ENCODE measurements at places on chromosomes 1 and 21.

GRCh38 chr1:40857737-40858136, 4.4 kb downstream of the CITED4 start:
- DNase-seq = no peak

- DNase-seq = no peak
Observed at GRCh38 chr1:91553177-91553591, 52.5 kb downstream of the CDC7 start.

DNA sequence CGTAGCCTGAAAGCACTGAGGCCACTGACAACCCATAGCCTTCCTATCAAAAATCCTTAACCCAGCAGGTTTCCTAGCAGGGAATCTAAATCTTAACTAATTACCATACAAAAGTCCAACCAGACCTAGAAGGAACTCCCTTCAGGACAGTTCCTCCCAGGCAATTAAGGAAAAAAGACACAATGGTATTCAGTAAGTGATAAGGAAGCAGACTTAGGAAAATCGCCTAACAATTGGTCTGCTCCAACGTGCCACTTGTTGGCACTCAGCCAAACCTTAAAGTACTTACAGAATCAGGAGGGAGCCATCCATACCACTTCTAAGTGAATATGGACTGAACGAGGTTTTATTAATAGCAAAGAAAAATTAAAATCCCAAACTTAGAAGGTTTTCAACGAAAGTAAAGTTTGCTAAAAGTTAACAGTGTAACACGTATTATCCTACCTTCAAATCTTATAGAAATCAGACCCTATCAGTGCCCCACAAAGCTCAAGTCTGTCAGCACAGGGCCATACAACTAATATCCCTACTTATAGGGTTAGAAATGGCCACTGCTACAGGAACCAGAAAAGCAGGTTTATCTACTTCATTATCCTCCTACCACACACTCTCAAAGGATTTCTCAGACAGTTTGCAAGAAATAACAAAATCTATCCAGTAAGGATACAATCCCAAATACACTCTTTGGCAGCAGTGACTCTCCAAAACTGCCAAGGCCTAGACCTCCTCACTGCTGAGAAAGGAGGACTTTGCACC, 29.0 kb downstream of the SPATA6 start:
- no peak for DNase-seq

- no peak for DNase-seq
Observed at GRCh38 chr1:32393136-32393535, 1.1 kb downstream of the BSDC1 start.

GRCh38 chr1:13769212-13769611, 69.2 kb downstream of the PRDM2 start:
- no peak for DNase-seq

- no peak for DNase-seq
Observed at GRCh38 chr21:28541371-28542112, 451.1 kb downstream of the LTN1 start.

GRCh38 chr1:228073857-228074545, 8.5 kb upstream of the ARF1 start:
- DNase-seq = no peak

DNA sequence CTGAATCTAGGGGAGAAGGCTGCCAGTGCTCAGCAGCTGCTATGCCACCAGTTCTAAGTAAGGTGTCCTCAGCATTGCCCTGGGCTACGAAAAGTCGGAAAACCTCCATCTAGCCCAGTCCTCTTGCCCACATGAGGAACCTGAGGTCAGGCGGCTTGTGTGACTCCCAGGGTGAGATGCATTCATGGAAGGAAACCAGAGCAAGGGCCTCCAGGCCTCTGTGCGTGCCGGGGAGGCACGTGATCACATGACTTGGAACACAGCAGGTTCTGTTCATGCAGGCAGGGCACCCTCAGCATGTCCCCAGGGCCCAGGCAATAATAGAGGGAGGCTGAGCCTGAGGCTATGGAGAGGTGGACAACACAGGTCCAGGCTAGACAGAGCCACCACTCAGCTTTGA, 312.5 kb upstream of the DUSP10 start:
- DNase-seq = no peak

DNA sequence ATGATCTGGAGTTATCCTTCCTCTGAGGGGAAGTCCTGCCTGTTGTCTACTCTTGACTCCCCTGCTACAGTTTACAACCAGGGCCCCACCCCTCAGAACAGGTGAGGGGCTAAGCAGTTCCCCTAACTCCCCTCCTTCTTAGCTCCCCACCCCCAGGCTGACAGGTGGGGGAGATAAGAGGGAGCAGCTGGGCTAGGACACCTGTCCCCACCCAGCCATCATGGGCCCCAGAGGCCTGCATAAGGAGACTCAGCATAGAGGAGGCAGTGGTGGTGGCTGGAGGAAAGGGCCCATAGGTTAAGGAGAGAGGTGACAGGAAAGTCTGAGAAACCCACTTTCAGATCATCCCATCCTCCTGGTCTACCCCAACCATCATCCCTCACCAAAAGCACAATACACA, 6.8 kb downstream of the MEF2D start:
- no peak for DNase-seq

DNA sequence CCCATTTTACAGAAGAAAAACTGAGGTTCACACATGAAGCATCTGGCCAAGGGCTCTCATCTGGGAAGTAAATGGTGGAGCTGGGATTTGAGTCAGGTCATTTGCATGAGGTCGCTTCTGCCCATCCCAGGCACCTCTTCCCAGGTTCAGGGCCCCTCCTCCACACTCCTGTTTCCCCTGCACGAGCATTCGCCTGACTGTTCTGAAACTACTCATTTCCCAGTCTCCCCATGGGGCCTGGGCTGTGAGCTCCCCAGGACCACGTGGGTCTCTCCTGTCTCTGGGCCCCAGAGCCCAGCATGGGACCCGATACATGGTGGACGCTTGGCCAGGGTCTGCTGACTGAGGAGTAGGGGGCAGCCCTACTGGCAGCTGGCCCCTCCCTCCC, 360.8 kb downstream of the MATN1 start:
- DNase-seq = no peak

DNA sequence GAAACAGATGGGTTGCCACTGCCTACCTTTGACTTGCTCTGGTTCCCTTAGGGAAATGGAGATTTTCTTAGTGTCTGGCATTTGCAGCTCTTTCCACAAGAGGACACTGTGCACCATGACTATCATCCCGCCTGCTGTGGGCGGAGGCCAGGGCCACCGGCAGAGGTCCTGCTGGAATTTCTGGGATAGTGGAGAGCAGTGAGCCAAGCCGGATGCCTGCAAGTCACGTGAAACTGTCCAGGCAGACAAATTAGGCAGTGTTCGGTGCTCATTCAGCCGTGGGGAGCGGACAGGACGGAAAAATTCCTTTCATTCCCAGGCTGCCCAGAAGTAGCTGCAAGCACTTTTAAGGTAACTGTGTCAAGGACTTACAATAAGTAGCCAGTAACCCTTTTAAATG, 43.4 kb downstream of the IGSF5 start:
- peak; percentile 74 for DNase-seq

DNA sequence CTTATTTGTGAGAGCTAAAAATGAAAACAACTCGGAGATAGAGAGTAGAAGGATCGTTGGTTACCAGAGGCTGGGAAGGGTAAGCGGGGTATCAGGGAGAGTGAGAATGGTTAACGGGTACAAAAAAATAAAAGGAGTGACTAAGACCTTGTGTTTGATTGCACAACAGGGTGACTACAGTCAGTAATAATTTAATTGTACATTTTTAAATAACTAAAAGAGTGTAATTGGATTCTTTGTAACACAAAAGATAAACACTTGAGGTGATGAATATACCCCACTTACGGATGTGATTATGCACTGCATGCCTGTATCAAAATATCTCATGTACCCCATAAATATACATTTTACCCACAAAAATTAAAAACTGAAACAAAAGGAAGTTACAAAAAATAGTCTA, 29.4 kb downstream of the FOXJ3 start:
- no peak for DNase-seq

DNA sequence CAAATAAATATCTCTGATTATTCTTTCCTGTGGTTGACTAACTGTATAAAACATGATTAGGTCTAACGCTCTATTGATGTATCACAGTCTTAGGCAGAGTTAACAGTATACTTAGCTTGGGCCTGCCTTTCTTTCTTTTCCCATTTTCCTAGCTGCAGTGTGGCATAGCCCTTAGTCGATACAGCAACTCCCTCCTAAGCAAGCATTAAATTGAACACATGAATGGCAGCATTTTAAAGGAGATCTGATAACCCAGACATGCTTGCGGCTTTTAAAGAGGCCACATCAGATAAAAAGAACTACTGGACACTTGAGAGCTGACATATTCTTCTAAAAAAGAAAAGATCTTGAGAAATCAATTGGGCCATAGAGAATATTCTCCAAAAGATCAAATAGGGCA, 312.0 kb upstream of the TMPRSS15 start:
- DNase-seq = no peak

- DNase-seq = no peak
Observed at GRCh38 chr21:28445141-28445830, 547.4 kb downstream of the LTN1 start.
